ENCODE measurements at places on chromosomes 5 and 9.
A peak's percentile ranks its signal among the peaks of the same experiment; 100 is the strongest.

- DNase-seq = no peak
Observed at GRCh38 chr5:98786191-98786853, 12.9 kb downstream of the RGMB start.

DNA sequence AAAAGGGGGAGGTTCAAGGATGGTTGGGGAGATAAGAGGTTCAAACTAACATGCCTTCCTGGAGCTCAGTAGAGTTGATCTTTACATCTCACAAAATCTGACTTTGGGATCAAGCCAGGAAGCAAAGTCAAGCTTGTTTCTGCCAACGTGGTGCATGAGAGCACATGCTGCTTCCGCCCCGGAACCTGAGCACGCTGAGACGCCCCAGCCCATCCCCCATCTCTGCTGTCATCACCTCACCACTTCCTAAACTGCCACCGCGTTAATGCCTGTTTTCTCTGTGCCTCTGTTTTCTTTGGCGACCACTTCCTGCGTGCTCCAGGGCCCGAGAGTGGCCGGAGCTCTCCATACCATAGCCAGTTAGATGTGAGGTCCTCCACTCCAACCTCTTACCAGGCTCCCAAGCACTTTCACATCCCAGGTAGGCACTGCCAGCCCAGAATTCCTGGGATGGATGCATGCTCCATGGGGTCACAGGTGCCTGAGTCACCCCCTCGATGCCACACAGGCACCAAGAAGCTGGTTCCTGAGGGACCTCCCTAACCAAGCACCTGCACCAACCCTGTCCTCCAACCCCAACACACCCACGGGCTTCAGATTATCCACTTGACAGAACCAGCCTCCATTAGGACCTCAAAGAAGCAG lies 31.2 kb upstream of the AFAP1L1 start:
- DNase-seq = peak; percentile 55

GRCh38 chr5:66680221-66680620 lies 84.0 kb downstream of the MAST4 start:
- no peak for DNase-seq

- no peak for DNase-seq
Observed at GRCh38 chr5:126926187-126926586, 104.2 kb downstream of the MARCHF3 start.

DNA sequence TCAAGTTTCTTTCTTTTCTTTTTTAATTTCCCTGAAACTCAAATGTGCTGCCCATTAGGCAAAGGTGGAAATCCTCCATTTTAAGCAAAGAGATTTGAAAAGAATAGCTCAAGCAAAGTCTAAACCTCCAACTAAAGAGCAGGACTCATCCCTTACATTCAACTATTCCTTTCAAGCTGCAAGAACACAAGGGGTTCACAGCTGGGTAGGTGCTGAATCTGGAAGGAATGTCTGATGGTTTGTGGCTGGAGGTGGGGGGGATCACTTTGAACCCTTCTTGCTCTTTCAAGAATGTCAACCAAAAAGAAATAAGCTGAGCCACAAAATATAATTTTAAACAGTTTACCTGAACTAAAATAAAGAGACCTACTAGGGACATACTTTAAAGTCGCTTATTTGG lies 375.7 kb upstream of the CDH10 start:
- no peak for DNase-seq

DNA sequence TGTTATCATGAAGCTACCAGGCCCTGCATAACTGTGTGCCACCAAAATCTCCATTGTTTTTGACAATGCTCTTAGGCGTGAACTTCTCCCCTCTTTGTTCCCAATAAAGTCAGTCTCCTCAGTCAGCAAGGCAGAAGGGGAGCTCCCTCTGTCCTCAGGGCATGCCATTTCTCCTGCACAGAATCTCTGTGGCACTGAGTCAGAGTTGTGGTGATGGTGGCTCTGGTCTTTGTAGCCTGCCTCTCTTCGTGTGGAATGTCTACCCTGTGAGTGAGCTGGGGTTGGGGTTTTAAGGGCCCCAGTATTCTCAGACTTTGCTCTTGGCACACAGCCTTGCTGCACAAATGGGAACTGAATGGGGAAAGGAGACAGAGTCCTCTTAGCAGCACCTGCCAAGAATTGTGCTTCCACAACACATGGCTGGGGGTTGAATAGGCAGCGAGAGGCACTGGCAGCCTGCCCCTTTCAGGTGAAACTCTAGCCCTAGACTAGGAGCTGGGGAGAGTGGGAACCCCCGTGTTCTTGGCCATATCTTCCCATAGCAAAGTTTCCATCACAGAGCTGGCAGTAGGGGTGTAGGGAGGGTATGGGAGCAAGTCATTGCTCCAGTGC lies 146.6 kb downstream of the SH3GL2 start:
- DNase-seq = no peak

DNA sequence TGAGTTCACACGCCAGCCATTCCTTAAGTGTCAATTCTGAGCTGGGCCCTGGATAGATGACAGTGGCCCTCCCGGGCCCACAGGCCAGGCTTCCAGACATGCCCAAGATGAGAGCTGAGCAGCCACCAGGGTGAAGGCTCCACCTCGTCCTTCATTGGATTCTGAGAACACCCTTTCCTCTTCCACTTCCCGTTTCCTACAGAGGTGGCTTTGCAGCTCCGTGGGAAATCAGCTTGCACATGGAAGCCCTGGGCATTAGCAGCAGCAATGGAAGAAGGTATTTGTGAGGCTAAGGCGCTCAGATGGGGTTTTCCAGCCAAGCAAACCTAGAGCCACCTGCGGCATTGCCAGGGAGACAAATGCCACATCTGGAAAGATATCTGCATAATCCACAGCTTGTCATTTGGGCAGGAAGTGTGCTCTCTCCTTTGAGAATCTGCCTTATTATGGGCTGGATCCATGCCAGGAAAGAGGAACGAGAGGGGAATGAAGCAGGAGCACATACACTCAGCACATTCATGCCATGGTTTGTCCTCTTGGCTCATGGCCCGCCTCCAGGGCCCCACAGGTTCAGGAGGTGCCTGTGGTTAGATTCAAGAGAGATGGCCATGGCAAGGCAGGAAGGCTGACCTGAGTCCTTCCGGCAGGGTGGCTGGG lies 34.1 kb downstream of the CFAP77 start:
- no peak for DNase-seq

DNA sequence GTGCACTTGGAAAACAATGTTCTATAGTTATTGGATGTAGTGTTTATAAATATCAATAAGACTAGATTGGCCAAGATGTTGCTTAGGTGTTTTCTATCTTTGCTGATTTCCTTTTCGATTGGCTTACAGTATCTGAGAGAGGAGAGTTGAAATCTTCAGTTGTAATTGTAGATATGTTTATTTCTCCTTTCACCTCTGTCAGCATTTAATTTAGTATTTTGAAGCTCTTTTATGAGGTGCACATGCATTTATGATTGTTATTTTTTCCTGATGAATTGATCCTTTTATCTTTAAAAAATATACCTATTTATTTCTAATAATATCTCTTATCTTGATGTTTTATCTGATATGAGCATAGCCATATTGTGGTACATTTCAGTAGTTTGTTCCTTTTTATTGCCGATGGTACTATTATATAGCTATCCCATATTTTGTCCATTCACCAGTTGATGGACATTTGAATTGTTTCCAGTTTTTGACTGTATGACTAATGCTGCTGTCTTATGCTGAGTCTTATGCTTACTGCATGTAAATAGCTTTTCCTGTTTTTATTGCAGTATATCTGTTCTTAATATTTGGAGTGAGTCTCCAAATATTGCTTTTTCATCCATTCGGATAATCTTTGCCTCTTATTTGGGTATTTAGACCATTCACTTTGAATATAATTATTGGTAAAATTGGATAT lies 34.7 kb downstream of the ERCC6L2 start:
- DNase-seq = no peak

DNA sequence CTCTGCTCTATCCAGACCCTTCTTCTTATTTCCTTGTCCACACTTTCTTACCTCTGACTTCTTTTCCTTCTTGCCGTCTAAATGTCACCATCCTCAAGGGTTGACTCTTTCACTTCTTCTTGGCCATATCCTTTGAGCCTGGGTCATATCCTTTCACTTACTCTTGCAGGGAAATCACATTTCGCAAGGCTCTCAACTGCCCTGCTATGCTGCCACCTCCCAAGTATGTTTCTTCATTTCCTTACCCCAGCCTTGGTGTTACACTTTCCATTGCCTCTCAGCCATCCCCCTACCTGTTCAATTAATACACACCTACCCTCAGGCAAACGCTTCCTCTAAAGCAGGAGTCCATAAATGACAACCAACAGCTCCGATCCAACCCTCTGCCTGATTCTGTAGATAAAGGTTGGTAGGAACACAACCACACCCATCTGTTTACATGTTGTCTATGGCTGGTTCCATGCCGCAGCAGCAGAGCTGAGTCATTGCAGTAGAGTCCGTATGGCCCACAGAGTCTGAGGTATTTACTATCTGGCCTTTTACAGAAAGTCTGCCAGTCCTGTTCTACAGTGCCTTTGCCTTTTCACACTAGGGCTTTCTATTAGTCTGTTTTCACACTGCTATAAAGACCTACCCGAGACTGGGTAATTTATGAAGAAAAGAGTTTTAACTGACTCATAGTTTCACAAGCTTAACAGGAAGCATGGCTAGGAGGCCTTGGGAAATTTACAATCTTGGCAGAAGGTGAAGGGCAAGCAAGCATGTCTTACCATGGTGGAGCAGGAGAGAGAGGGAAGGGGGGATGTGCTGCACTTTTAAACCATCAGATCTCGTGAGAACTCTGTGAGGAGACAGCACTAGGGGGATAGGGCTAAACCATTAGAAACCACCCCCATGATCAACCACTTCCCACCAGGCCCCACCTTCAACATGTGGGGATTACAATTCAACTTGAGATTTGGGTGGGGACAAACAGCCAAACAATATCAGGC lies 97.9 kb downstream of the SV2C start:
- DNase-seq = no peak

DNA sequence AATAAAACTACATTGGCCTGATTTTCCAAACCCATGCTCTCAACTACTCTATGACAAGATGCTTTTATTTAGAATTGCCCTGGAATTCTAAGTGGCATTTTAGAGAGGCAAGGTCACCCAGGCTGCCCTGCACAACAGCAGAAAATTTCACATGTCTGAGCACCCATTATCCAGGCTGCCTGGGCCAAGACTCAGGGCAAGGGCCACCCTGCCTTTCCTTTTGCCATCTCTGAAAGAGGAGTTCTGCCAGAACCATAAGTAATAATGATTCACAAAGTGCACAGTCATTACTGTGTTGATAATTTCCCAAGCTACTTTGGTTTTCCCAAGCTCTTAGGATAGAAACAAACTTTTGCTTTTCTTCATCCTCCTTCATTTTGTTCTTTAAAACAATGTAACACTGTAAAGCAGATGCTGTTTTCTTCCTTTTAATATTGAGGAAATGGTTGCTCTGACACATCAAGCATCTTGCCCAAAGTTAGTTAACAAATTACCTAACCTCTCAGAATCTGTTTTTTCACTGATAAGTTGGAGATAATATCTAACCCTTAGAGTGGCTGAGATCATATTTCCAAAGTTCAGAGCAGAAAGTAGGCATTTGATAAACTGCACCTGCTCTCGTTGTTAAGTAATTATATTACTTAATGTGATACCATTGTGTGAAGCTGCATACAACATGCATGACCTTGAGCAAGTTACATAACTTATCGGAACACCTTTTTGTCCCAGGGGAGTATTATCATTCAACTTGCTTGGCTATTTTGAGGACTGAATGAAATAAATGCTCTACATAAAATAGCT lies 325.6 kb downstream of the PRELID2 start:
- DNase-seq = no peak

GRCh38 chr5:159426694-159427093 lies 96.4 kb upstream of the IL12B start:
- DNase-seq = no peak

DNA sequence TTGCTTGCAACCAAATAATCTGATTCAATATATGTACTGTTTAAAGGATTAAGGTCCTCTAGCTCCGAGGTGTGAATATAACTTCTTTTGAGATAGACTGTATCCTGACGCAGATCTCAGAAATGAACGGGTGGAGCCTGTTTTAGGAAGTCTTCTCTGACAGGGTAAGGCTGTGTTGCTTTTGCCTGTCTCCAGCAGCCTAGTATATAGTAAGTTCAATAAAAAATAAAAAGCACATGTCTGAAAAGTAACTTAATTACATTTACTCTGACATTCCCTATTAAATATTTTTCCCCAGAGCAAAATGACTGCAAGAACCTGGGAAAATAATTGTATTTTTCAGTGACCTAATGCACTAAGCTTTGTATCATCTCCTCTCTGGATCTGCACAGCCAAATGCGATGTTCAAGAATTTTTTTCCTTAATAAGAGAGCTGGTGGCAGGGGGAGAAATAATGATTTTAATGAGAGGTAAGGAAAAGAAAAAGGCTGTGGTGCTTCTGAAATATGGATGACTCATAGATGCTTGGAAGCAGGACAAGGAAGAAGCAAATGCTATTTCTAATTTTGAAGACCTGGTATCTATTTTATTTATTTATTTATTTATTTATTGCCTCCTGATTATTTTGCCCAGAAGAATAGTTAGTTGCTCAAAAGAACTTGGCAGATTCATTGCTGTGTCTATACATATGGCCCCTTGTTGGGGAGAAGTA lies 7.3 kb downstream of the PPP3R2 start:
- no peak for DNase-seq

DNA sequence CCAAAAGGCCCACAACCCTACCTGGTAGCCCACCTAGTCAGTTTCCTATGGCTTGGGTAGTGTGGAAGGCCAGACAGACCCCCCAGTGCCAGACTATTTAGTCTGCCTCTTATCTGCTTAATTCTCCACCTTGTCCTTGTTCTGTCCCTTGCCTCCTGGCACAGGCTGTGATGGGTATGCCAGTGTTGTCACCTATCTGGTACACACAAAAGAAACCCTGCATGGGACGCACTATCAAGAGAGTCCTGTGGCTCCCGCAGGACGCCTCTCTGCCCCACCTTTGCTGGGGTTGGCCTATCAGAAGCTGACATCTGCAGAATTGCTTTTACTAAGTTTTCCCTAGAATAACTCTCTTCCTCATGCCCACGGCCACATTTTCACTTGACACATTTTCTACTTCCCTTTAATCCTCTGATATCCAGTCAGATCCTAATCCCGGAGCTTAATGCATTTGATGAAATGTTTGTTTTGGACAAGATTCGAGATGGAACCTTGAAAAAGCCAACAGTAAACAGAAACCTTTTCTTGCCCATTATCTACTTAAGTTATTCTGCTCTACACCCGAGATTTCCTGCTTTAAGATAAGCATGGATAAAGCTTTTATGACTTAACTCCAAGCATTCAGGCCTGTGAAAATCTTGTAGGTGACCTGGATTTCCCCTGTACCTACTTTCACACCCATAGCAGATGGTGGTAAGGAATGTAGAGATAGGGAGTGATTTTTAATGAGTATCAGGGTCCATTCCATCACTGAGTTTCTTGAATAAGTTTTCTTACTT lies 468.5 kb downstream of the ZNF608 start:
- no peak for DNase-seq

All from activated T-cell treated with anti-CD3 and anti-CD28 coated beads for 24 hours (primary cell).